ENCODE measurements at places on chromosomes 11 and 22.

DNA sequence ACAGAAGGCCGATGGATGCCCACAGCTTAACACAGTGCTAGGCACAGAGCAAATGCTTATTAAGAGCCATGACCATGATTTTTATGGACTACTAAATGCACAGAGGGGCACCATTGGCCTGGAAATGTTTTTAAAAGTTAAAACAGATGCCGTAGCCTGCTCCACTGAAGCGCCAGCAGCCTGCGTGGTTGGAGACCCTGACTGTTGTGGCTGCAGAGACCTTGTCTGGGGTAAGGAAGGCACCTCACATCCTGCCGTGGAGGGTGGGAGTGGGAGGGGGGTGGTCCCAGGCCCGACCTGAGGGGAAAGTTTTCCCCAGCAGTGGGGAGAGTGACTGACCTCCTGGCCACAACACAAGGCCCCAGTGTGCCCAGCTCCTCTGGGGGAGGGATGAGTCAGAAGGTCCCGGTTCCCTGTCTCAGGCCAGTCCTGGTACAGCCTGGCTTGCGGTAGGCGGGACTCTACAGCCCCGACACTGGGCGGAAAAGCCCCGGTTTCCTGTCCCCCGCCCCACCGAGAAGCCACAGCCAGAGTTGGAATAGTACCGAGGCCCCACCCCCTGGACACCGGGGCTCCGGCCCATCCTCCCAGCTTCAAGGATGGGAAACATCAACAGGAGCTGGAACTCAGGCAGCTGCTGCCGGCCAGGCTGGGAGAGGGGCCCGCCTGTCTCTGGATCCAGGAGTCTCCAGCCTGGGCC is 7.0 kb downstream of the CHST1 start:
- DNase-seq: no peak

DNA sequence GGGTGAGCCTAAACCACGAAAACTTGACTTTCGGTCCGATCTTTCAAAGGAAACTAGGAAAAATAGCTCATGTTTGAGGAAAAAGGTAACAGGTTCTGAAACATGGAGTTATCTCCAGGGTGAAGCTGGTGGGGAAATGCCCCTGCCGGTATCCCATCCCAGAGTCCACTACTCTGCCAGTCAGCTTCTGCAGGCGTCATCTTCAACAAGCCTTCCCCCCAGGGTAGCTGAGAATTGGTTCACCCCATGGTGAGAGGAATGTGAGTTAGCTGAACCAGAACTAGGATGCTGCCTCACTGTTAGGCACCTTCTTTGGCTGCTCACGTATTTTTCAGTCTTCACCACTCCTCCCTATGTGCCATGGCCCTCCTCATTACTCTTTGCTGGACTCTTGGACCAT is 1.1 kb downstream of the GVQW3 start:
- no peak for DNase-seq

DNA sequence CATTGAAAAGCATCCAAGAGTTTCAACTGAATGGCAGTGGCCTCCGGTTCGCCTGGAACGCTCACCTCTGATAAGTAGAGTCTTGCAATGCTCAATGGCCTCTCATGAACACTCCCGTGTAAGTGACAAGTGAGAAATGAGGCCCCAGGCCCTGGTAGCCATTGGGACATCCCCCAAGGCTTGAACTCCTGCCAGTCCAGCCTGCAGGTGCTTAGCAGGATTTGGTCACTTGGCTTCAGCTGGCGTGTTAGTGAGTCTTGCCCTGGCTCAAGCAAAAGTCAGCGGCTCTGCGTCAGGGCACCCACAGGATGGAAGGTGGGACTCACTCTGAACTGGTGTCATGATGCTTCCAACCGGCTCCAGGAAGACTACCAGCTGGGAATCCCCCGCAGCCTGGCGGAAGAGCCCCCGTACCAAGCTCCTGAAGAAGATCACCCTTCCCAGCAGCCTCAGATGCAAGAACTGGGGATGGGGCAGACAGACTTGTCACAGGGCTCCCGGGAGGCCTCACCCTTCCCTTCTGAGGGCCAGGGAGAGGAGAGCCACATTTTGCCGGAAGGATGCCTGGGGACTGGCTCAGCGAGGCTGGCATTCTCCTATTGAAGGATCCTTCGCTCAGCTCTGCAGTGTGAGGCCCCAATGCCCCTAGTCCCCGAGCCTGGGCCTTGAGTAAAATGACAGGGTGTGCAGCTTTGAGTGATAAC is 19.3 kb downstream of the MB start:
- DNase-seq: no peak

- DNase-seq: peak; percentile 67
Observed at GRCh38 chr11:61971248-61972111, 4.0 kb upstream of the FTH1 start.

All from GM20000 (cell line).